8988T (cell line): ENCODE measurements at places on chromosomes 6 and 20.
A peak's percentile ranks its signal among the peaks of the same experiment; 100 is the strongest.

GRCh38 chr20:6768228-6769140 is 998 bp downstream of the BMP2 start:
- peak; percentile 40 for DNase-seq

DNA sequence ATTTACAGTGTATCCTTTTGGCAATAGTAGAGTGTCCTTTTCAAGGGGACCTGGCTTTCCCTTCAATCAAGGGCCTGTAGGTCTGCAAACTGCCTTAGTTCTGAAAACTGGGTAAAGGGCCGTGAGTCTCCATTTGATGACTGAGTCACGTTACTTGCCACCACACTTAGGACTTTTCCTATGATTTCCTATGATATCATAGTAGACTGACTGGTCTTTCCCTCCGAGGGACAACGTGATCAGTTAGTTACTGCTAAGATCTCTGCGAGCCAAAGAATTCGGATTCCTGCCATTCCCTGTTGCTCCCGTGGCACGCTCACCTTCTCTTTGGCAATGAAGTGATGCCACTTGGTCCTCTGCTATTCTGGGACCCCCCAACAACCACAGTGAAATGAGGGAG is 8.4 kb downstream of the ZNF831 start:
- DNase-seq: no peak

DNA sequence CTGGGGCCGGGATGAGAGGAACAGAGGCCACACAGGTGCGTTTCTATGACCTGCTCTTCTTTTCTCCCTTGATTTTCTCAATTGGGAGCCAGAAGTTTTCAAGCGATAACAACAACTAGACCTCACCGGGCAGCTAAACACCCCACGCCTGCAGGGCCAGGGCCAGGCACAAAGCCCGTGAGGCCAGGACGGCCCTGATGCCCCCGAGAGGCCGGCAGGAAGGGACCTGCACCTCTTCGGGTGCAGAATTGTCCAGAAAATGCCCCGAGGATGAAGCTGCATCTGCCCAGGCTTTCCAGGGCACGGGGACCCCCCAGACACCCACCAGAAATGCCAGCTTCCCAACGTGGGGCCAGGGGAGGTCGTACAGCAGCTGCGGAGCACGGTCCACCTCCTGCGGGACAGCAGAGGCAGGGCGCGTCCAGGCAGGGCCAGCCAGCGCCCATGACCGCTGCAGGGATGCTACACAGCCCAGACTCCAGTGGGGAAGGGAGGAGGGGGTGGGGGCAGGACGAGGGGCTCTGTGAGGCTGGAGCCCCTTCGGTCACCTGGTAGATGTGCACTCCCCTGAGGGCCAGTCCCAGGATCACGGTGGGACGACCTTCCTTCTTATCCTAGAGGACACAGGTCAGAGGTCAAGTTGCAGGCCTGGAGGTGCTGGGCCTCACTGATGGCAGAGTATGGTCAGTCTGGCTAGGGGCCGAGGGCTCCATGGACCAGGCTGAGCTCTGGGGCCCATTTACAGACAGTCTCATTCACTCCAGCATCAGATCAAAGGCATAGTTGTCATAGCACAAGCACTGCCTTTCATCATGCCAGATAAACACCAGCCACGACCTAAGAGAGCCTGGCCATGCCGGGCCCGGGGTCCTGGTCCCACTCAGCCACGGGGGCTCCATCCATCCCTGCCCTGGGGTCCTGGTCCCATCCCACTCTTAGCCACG is 16.4 kb downstream of the FRMD1 start:
- no peak for DNase-seq

DNA sequence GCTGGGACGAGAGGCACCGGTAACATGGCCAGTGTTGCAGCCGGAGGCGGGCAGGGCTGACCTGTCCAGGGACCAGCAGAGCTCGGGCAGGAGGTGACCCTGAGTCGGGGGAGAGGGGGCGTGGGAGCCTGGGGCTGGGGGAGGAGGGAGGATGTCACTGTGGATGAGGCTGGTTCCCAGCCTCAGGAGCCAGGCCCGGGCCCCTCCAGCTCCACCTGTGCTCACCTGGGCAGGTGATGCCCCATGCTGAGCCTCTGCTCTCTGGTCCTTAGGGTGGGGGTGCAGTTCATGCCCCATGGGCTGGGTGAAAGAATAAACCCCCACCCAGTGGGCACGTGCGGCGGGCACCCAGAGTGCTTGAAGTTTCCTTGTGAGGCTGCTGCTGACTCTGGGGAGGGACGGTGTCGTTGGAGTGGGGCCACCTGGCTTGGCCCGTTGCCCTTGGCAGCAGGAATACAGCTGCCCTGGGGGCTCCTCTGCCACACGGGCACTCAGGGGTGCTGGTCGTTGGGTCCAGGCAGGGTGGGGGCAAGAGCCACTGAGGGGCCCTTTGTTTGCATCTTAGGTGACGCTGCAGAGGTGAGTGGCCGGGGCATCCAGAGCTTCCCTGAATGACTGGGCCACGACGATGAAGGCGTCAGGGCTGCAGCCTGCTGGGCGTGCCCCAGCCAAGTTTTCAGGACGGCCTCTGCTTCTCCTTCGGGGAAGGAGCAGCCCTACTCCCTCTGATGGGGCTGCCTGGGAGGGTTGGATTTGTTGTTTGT is 24.7 kb upstream of the BHLHE23 start:
- DNase-seq: no peak

- no peak for DNase-seq
These were observed 1.6 kb upstream of the SYNCRIP start for GRCh38 chr6:85644279-85644762.
